ENCODE measurements at places on chromosomes 1 and 21. TPM values are rescaled to one million over a fixed set of nuclear protein-coding genes. Genes with fewer than 3 reads are reported as not detected.

Gene TLR5
- total RNA-seq: 7.9 TPM

Gene MRPL24
- 34.2 TPM for total RNA-seq

Gene ADCY10
- total RNA-seq: under 0.01 TPM

Gene FNDC5
- total RNA-seq: not detected

Gene ZNF670
- total RNA-seq: 6.2 TPM

Gene RAVER2
- 8.5 TPM for total RNA-seq

Gene EPHA8
- total RNA-seq: not detected

Gene ADAMTS4
- total RNA-seq: under 0.01 TPM

Gene CYP4X1
- 2.3 TPM for total RNA-seq

Gene C1orf21
- 9.9 TPM for total RNA-seq

Gene CCDC17
- 1.2 TPM for total RNA-seq

Gene TCEA3
- 2.1 TPM for total RNA-seq

Gene SPRR3
- 67.3 TPM for total RNA-seq

Gene SH3BGR
- total RNA-seq: 4.6 TPM

Gene KCNJ9
- under 0.01 TPM for total RNA-seq

Gene SPATA1
- 0.14 TPM for total RNA-seq

Gene CCDC24
- 2.4 TPM for total RNA-seq

Gene CD34
- not detected for total RNA-seq

Gene DMRTA2
- 14.2 TPM for total RNA-seq
